ENCODE measurements at places on chromosomes 3 and 15. TPM values are rescaled to one million over a fixed set of nuclear protein-coding genes. Genes with fewer than 3 reads are reported as not detected.

GRCh38 chr15:50556642-50557371 is 10.3 kb upstream of the USP50 start:
- DNase-seq = no peak

DNA sequence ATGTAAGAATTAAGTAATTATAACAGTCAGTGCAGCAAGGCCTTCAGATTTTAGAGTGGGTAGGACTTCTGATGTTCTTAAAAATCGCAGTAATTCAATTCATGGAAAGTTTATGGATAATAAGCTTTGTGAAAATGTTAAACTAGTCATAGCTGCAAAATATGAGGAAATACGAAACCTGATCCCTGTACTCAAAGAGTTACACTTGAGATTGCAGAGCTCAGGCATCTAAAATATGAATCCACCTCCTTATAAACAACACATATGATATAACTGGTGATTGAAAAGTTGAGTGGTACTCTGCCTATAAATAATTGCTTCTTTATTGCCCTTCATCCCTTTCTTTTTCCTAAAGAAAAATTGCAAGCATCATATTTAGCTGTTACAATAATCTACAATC is 473.3 kb downstream of the OTOL1 start:
- no peak for DNase-seq

Gene HTR3E
- not detected for total RNA-seq

DNA sequence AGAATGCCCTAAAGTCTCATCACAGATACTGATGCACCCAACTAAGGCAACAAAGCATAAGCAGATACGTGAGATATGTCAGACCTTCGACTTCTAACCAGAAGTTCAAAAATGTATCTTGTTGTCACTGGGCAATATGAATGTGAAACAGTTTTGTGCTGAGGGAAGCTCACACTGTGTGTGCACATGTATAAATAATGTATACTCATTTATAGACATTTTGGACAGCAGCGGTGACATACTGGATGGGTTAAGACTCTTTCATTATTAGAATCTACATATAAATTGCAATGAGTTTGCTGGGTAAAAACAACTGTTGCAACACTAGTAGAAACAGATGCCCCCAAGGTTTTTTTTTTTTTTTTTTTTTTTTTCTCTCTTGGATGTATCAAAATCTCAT is 37.9 kb downstream of the TIGIT start:
- DNase-seq = no peak

DNA sequence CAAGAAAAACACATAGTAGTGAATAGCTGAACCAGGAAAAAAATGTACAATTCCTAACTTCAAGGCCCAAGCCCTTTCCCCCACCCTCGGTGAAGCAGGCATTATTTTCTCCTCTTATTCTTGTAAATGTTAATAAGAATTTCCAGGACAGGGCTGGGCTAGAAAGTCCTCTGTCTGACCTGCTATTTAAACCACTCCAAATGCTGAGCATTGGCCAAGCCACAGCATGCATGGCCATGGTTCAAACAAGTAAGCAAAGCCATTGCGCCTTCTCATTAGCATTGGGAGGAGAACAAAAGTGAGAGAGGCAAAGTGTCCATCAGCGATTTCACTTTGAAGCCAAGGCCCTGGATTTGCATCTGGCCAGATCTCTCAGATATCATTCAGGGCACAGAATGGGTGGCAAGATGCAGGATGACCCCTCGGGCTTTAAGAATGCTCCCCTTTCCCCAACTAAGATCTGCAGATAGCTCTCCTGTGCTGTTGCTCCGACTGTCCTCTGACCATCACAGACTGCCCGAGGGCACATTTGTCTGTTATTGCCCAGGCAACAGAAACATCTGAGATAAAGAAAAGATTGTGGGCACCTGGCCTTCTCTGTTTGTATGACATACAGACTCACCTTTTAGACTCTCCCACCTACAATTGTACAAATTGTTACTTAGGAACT is 46.3 kb downstream of the CEMIP start:
- DNase-seq = no peak

- no peak for DNase-seq
These were observed 9.9 kb downstream of the TRAK1 start for GRCh38 chr3:42101048-42101447.

DNA sequence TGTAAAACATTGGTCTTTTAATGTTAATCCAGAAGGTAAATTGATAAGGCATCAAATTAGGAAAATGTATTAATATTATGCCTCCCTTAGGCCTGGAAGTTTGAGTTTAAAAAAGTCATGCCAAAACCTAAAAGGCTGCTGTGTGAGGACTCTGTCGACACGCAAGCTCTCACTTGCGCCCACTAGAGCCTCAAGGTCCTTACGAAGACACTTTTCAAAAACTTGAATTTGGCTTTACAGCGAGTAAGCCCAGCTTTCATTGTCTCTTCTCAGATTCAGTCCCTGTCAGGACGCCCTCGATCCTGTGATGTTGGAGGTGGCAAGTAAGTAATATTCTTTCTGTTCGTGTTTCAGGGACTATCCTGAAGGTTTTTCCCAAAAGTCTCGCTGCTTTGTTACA is 89.7 kb downstream of the CRTC3 start:
- no peak for DNase-seq

DNA sequence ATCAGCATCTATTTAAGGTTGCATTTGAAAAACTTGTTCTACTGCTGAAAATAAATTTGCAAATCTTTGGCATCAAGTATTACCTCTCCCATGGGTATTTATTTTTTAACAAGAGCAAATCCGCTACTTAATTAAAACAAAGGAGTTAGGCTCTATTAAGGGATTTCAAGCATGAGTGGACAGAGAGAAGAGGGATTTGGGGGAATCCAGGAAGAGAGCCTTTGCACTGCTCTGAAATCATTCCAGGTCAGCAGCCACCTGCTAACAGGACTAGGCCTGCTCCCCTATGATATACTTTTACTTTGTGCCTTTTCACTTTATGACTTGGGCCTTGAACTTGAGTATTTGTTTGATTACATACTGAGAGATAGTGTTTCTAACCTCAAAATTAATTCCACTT is 57.1 kb downstream of the IQCH start:
- DNase-seq = no peak

DNA sequence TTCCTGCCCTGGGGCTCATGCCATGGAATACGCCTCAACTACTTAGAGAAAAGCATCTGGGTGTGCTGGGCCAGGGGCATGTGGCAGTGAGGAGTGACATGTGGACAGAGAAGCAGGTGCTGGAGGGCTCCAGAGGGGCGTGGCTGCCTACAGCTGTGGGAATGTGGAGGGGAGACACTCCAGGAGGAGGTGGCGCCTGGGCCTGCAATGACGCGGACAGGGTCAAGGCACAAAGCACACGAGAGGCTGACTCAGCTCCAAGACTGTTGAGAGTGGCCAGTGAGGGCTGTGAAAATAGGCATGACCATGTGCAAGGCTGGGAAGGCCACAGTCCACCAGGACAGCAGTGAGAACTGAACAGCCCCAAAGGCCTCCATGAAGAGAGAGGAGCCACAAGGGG is 48.5 kb downstream of the PTH1R start:
- no peak for DNase-seq

Gene CCK
- total RNA-seq = 0.37 TPM

Gene CDV3
- 167 TPM for total RNA-seq

DNA sequence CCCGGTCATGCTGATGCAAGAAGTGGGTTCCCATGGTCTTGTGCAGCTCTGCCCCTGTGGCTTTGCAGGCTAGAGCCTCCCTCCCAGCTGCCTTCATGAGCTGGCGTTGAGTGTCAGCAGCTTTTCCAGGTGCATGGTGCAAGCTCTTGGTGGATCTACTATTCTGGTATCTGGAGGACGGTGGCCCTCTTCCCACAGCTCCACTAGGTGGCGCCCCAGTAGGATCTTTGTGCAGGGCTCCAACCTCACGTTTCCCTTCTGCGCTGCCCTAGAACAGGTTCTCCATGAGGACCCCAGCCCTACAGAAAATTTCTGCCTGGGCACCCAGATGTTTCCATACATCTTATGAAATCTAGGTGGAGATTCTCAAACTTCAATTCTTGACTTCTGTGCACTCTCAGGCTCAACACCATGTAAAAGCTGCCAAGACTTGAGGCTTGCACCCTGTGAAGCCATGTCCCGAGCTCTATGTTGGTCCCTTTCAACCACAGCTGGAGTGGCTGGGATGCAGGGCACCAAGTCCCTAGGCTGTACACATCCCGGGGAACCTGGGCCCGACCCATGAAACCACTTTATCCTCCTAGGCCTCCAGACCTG is 238.4 kb upstream of the MDFIC2 start:
- DNase-seq = peak; percentile 57

Measured in H9 (cell line).